Dermis lymphatic vessel endothelial cell (primary cell): ENCODE measurements at places on chromosomes 2 and 18. TPM values are rescaled to one million over a fixed set of nuclear protein-coding genes. Genes with fewer than 3 reads are reported as not detected.

Gene ANKRD30BL
- total RNA-seq: not detected in 2 replicates

Gene NEB
- 0.43 and 0.60 TPM in 2 replicates for total RNA-seq

Gene ZNF385B
- not detected in 2 replicates for total RNA-seq

Gene PFN4
- 0.17 and 0.76 TPM in 2 replicates for total RNA-seq

Gene CDCA7
- 2.0 and 3.2 TPM in 2 replicates for total RNA-seq

Gene CDH19
- total RNA-seq: under 0.01 and 0.11 TPM in 2 replicates

Gene SALL3
- under 0.01 TPM in 1 of 2 replicates, not detected in the other for total RNA-seq

Gene AQP4
- not detected in 2 replicates for total RNA-seq

Gene RNU2-63P
- 23.5 and 93.7 TPM in 2 replicates for total RNA-seq

Gene C2orf72
- under 0.01 and 7.6 TPM in 2 replicates for total RNA-seq

Gene KDM3A
- total RNA-seq: 42.5 and 43.5 TPM in 2 replicates

Gene CNNM4
- 1.3 and 1.6 TPM in 2 replicates for total RNA-seq

Gene NDUFV2
- total RNA-seq: 74.1 and 82.6 TPM in 2 replicates

Gene NEDD4L
- 9.7 and 10.4 TPM in 2 replicates for total RNA-seq
